ENCODE measurements at places on chromosomes 2 and 18.

GRCh38 chr2:240739797-240740196 lies 48.1 kb downstream of the AQP12A start:
- DNase-seq, result no peak

DNA sequence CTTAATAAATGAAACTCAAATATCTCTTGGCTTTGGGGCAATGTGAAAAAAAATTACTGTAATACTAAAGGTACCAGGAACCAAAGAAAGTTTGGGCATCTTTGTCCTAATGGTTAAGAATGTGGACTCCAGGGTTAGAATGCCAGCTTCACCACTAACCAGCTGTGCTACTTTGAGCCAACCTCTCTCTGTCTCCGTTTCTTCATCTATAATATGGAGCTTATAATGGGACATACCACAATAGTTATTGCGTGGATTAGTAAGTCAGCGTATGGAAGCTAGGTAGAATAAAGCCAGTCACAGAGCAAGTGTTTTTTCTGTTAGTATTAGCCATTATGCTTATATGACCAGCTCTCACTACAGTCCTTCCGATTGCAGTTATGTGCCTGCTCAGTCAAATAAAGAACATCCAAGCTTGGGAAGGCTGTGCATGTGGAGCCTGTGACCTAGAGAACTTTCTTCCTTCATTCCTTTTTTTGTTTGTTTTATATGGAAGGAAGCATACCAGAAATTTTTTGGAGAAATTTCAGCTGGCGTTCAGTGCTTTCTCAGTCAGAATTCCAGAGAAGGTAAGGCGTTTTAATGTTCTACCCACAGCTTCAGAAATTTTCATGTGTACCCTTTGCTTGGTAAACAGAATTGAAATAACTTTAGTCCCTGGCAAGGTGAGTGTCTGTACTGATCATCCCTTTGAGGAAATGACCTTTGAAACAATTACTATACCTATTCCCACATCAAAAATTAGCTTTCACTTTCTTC lies 114.0 kb upstream of the RND3 start:
- DNase-seq, result no peak

GRCh38 chr2:30177440-30177839 lies 30.6 kb downstream of the YPEL5 start:
- no peak for DNase-seq

DNA sequence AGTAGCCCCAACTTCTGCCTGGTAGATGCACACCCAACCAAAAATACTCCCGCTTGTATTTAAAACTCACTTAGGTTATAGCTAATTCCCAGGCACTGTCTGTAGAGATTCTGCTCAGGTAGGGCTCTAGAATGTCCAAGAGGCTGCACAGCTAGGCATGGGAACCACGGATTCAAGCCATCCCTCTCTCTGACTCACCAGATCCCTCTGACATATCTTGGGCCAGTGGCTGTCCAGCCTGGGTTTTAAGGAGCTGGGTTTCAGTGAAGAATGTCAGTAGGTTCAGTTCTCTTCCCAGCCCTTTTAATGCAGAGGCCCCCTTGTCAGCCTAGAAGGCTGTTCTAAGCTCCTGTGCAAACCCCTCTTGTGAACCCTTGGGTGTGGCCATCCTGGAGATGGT lies 15.9 kb upstream of the IL1R1 start:
- DNase-seq, result no peak

DNA sequence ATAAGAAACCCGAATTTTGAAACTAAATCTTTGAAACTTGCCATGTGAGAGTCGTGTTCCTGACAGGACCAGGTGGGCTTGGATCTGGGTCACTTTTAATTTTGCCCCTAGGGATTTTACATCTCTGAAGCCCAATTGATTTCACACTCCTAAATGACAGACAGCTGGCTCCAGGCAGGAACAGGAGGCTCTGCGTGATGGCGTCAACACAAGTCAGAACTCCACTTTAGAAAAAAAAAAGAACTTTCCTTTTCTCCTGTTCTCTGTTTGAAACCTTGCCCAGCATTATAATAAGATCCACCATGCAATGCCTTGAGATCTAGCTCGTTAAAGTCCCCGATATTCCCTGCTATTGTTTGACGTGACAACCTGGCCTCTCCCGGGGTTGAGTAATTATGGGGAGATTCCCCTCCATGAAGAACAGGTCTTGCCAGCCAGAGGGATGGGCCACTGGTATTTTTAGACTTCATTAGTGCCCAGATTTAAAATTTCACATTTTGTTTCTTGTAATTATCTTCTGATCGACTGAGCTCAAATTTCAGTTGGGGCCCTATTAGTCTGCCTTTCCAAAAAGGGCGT lies 260.3 kb downstream of the KLHL29 start:
- DNase-seq, result no peak

DNA sequence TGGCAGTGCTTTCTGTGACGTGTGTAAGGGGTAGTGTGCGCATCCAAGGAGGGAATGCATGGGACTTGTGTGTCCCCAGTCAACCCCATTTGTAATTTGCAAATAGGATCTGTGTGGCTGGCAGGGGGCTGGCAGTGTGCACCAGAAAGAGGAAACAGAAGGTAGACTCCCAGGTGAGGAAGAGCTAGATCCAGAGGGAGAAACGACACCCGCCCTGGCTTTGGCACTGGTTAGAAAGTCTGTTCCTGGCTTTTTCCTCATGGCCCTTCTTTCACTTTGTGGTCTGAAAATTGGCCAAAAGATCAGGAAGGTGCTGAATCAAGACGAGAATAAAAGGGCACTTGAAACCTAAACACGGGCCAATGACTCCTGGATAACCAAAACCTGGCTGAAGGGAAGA lies 33.3 kb downstream of the PRKCE start:
- DNase-seq, result no peak

GRCh38 chr2:202377207-202377761 lies 1.2 kb downstream of the BMPR2 start:
- DNase-seq, result no peak

DNA sequence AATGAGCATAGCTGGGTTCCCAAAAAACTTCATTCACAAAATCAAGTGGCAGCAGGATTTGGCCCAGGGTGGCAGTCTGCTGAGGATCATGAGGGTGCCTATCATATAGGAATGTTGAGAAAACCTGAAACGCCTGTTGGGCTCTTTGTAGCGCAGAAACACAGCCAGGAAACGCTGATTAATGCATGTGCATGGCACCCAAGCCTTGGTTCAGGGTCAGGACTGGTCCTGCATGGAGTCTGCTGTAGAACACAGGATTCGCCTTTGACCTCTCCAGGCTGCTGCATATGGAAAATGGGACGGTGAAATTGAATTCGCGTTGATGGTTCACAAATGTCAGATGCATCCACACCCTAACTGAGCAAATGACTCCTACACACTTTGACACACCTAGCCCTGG lies 227.9 kb upstream of the COPS8 start:
- no peak for DNase-seq

- no peak for DNase-seq
Observed at GRCh38 chr2:194464964-194465638, 1191.9 kb upstream of the SLC39A10 start.

- no peak for DNase-seq
Observed at GRCh38 chr2:88540346-88540745, 86.9 kb downstream of the EIF2AK3 start.

- DNase-seq, result no peak
Observed at GRCh38 chr2:191029280-191029950, 15.4 kb upstream of the STAT1 start.

GRCh38 chr2:108288534-108289106 lies at the start of gene SULT1C2:
Gene SULT1C2 (plus strand): TSS chr2:108288895. CDS start chr2:108293668, 4,773 bp downstream.
- DNase-seq, result no peak

GRCh38 chr2:128531856-128532255 lies 213.2 kb upstream of the HS6ST1 start:
- no peak for DNase-seq

GRCh38 chr2:135909976-135910375 lies 33.7 kb upstream of the MCM6 start:
- no peak for DNase-seq

DNA sequence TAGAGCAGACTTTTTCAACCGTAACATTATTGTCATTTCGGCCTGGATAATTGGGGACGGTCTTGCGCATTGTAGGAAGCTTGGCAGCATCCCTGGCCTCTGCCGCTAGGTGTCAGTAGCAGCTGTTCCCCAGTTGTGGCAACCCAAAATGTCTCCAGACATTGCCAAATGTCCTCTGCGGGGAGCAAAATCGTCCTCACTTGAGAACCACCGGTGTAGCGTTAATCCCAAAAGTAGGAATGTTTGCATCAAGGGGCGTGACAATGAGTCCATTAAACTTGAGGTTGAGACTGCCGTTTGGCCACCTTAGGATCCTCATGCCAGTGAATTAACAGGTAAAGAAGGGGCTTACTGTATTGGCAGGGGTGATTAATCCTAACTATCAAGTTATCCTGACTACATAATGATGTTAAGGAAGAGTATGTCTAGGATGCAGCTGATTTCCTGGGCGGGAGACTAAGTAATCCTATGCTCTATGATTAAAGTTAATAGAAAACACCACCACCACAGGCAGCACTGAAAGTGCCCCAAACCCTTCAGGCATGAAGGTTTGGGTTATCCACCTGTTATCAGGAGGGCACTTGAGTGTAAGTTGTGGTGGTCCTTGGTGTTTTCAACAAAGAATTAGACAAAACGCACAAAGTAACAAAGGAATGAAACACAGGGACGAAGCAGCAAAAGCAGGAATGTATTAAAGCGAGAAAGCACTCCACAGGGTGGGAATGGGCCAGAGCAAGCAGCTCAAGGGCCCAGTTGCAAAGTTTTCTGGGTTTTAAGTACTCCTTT lies 4.9 kb upstream of the ZC3H8 start:
- DNase-seq, result peak; percentile 78

DNA sequence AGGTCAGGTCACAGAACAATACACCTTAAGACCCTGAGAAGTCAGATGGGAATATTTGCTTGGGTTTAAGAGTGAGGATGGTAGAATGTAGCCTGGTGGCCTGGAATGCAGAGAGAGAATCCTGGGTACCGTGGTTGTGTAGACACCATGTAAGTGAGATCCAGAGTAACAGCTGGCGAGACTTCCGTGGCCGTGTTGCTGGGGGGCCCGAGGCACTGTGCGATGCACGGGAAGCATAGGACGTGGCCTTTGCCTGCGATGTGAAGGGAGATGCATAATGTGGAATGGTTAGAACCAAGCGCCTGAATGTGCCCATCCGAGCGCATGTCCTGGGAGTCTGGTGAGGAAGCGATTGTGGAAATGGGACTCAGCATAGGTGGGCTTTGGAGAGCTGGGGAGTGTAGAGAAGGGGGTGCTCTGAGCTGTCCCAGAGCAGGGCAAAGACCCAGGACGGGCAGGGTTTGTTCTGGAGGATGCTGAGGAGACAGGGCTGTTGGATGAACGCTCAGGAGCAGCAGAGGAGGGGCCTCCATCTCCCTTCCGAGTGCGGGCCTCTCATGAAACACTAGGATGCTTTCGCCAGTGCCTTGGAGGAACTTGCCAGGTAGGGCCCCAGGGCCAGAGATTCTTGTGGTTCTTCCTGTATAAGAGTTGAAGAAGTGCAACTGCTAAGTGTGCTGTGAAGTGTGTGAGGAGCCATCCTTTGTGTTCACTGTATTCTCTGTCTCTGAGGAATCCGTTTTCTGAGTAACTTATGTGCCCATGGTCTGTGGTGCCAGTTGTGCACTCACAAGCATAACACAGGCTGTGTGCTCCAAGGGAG lies 7.1 kb downstream of the RNF144A start:
- DNase-seq, result no peak

DNA sequence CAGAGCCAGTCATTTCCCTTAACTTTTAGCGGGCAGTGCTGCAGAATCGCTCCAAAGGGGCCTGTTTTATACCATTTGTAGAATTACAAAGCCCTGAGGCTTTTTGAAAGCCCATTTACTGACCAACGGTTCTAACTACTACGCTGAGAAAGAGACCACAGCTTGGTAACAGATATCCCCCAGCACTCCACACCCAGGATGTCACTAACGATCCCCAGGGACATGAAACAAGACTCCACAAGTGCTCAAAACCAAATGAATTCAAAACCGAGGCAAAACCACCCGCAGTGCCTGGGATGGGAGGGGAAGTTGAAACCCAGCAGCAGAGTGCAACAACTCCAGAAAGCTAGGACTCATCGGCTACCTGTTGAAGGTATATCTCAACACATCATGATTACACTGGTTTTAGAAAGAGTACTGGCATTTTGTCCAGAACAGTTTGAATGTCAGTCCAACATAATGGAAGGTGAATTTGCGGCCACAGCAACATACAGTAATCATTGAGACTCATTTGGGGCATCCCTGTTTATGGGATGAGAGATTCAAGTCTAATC lies 33.6 kb upstream of the LRP2 start:
- DNase-seq, result no peak

DNA sequence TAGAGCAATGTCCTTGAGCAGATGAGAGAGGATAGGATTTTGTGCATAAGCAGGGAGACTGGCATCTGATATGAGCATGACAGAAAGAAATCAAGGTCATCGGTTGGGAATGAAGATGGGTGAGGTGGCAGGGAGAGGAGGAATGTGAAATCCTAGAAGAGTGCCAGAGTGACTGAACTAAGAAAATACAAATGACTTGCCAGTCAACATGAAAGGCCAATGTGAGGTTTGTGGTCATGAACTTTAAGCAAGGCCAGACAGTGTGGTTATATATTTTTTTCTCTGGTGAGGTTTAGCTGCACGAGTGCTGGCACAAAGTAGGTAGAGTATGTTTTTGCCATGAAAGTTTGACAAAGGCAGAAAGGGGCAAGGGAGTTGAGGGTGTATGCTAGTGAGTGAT lies 21.2 kb downstream of the QPCT start:
- no peak for DNase-seq

DNA sequence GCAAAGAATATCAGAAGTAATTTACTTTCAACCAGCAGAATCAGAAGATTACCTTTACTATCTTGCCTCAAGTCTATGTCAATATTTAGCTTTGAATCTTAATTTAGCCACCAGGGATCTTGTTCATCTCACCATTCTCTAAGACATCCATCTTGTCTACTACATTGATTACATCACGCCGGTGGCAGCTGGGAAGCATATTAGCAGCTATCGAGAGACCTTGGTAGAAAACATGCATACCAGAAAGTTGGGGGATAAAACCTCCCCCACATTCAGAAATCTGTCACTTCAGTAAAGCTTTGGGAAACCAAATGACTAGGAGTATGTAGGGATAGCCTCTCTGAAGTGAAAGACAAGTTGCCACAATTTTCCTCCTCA lies 703.8 kb upstream of the FSHR start:
- DNase-seq, result no peak

DNA sequence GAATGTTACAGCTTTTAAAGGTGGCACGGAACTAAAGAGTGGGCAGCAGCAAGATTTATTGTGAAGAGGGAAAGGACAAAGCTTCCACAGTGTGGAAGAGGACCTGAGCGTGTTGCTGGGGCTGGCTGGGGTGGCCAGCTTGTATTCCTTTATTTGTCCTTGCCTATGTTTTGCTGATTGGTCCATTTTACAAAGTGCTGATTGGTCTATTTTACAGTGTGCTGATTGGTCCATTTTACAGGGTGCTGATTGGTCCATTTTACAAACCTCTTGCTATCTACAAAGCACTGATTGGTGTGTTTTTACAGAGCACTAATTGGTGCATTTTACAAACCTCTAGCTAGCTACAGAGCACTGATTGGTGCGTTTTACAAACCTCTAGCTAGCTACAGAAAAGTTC lies 109.7 kb upstream of the DDX18 start:
- no peak for DNase-seq

- DNase-seq, result no peak
Observed at GRCh38 chr2:235903782-235904584, 264.2 kb downstream of the GBX2 start.

- DNase-seq, result no peak
Observed at GRCh38 chr2:38797250-38797676, 19.3 kb downstream of the GEMIN6 start.

GRCh38 chr2:189402932-189403331 lies 38.3 kb upstream of the WDR75 start:
- no peak for DNase-seq

GRCh38 chr2:104378853-104379374 lies 475.0 kb upstream of the POU3F3 start:
- DNase-seq, result peak; percentile 56

- no peak for DNase-seq
Observed at GRCh38 chr2:235096447-235096846, 144.6 kb downstream of the SH3BP4 start.

Measured in GDM1 (cell line).